ENCODE measurements at places on chromosomes 16 and 17.
A peak's percentile ranks its signal among the peaks of the same experiment; 100 is the strongest.

DNA sequence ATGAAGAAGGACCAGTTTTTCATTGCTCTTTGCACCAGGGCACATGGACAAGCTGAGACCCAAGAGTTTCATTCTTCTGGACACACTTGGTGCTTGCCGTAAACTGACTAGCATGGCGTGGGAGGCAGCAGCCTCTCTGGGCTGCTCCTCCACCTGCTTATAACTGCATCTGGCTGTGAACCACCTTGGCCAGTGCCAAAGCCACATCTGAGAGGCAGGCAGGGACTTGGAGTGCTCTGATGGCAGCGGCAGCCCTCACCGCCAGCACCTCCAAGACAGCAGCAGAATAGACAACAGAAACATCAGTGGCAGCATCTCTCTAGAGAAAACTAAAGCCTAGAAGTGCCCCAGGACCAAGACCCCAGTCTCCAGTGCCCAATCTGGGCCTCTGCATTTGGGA is 4.7 kb downstream of the KRT37 start:
- no peak for DNase-seq

DNA sequence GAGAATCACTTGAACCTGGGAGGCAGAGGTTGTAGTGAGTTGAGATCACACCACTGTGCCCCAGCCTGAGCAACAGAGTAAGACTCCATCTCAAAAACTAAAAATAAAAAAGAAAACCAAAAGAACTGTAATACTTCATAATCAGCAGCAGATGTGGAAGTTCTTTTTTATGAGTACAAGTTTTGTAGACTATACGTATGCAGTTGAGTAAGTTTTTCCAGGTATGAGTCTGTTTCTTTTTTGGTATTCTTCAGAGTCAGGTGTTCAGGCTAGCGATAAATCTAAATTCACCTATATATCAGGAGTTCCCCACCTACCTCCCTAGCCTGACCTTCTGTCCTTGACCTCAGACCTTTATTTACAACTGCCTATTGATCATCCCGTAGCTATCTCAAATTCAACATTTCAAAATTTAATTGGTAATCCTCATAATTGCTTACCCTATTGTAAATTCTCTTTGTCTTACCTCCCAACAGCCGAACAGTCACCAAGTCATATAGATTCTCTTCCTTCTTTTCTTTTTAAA is 10.7 kb downstream of the DCTN5 start:
- no peak for DNase-seq

DNA sequence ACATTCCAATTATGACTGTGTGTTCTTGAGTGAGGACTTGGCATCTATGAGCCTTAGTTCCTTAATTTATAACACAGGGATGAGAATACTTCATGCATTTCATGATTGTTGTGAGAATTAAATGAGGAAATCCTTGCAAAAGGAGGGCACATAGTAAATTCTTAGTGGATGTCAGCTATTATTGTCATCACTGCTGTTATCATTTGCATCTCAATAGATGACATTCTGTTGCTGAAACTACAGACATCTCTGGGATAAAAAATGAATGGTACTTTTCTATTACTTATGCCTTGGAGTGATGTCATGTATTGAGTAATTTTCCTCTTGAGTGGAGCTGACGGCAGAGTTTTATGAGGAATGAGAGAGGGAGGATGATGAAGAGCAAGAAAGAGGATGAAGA is 184.4 kb upstream of the CDH11 start:
- peak; percentile 64 for DNase-seq

DNA sequence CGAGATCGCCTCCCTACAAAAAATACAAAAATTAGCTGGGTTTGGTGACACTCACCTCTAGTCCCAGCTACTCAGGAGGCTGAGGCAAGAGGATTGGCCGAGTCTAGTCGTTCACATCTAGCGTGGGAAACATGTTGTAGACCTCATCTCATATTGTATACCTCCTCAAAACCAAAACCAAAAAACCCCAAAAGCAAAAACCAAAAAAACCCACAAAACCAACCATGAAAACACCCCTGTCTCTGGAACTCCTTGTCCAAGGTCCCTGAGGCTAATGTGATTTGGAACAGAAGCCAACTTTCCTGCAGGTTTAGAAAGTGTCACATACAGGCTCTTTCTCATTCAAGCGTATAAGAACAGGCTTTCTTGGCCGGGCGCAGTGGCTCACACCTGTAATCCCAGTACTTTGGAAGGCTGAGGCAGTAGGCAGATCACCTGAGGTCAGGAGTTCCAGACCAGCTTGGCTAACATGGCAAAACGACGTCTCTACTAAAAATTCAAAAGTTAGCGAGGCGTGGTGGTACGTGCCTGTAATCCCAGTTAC is 29.0 kb downstream of the RAB11FIP3 start:
- DNase-seq = no peak

DNA sequence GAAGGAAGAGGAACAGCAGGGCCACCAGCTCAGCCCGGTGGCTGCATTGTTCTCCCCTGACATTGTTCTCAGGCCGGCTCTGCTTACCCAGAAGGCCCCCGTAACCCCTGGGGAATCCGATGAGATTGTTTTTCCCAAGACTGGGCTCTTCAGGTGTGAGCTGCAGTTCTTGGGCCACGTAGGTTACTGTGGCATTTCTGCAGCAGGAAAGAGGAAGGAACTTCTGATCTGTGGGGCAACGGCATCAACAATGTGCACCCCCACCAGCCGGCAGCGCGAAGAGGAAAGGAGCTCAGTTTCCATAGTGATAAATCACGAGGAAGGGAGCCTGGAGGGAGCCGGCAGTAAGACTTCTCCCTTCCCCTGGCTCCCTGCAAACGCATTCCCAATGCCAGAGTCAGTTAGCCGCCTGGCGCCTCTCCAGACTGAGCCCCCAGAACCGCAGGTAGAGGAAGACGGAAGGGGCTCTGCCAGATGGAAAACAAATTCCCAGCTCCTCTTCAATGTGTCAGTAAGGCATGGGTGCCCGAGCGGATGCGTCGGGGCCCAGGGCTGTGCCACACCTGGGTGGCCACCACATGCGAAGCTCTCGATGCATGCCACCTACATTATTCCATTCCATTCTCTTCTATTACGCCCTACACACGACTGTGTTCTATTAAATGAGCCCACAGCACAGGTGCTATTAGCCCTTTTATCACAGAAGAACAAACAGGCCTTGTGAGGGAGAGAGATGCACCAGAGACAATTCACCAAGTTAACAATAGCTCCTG is 21.5 kb upstream of the PECAM1 start:
- DNase-seq = peak; percentile 43

- no peak for DNase-seq
These were observed 3.6 kb downstream of the TP53I13 start for GRCh38 chr17:29571883-29572681.
